ENCODE measurements at places on chromosomes 1 and 21. TPM values are rescaled to one million over a fixed set of nuclear protein-coding genes. Genes with fewer than 3 reads are reported as not detected.

SOX13 gene
- total RNA-seq = 11.2 TPM

EFCAB7 gene
- 2.4 TPM for total RNA-seq

NR5A2 gene
- 18.1 TPM for total RNA-seq

RBM11 gene
- total RNA-seq = not detected

YY1AP1 gene
- 42.1 TPM for total RNA-seq

CFHR4 gene
- not detected for total RNA-seq

IGSF5 gene
- total RNA-seq = not detected

LORICRIN gene
- not detected for total RNA-seq

ARHGEF16 gene
- total RNA-seq = 1.5 TPM

SLC22A15 gene
- total RNA-seq = 0.10 TPM

FCRL1 gene
- not detected for total RNA-seq

S100B gene
- total RNA-seq = not detected

ADSS2 gene
- total RNA-seq = 43.3 TPM

LCE1F gene
- not detected for total RNA-seq

EPHA10 gene
- not detected for total RNA-seq

PERM1 gene
- not detected for total RNA-seq

SAMD13 gene
- 1.5 TPM for total RNA-seq

CDC42BPA gene
- 83.6 TPM for total RNA-seq

TMEM54 gene
- total RNA-seq = 64.8 TPM

SYNC gene
- total RNA-seq = 17.6 TPM

TTC22 gene
- total RNA-seq = not detected

RHD gene
- not detected for total RNA-seq

MARCKSL1 gene
- total RNA-seq = 455 TPM

DPH5 gene
- 13.7 TPM for total RNA-seq

SYTL1 gene
- 1.8 TPM for total RNA-seq

HCRTR1 gene
- 0.58 TPM for total RNA-seq

FAM43B gene
- total RNA-seq = 0.10 TPM

WNT4 gene
- 0.29 TPM for total RNA-seq

PADI3 gene
- total RNA-seq = not detected

MTARC2 gene
- total RNA-seq = 12.5 TPM

Data from glomerular endothelial cell (primary cell).